Activated CD4-positive, alpha-beta T cell treated with anti-CD3 and anti-CD28 coated beads, Interleukin-2, amount 10 ng/mL, durations not matched to agents 7 days and 5 days (primary cell): ENCODE measurements at places on chromosomes 1 and 21. TPM values are rescaled to one million over a fixed set of nuclear protein-coding genes. Genes with fewer than 3 reads are reported as not detected.

ECM1 gene
- total RNA-seq = 0.87 TPM

C4BPA gene
- total RNA-seq = not detected

PRKAA2 gene
- total RNA-seq = not detected

TIE1 gene
- not detected for total RNA-seq

EFCAB7 gene
- total RNA-seq = 9.7 TPM

SEMA4A gene
- total RNA-seq = 35.3 TPM

NTRK1 gene
- total RNA-seq = 1.9 TPM

CCDC27 gene
- total RNA-seq = not detected

OPN3 gene
- total RNA-seq = 18.1 TPM

LPGAT1 gene
- 82.9 TPM for total RNA-seq

LEFTY1 gene
- not detected for total RNA-seq

PBX1 gene
- 0.12 TPM for total RNA-seq

G0S2 gene
- total RNA-seq = 0.64 TPM

HS2ST1 gene
- 23.0 TPM for total RNA-seq

SPRR5 gene
- not detected for total RNA-seq

TMEM59 gene
- 210 TPM for total RNA-seq

SNX7 gene
- total RNA-seq = not detected

AADACL3 gene
- not detected for total RNA-seq

SPRR2A gene
- not detected for total RNA-seq

CRYZL1 gene
- total RNA-seq = 34.5 TPM

C8B gene
- not detected for total RNA-seq

SPRR2B gene
- total RNA-seq = not detected

LMX1A gene
- total RNA-seq = not detected

GPR25 gene
- not detected for total RNA-seq

AVPR1B gene
- total RNA-seq = not detected
